ENCODE measurements at places on chromosomes 12 and 14.

DNA sequence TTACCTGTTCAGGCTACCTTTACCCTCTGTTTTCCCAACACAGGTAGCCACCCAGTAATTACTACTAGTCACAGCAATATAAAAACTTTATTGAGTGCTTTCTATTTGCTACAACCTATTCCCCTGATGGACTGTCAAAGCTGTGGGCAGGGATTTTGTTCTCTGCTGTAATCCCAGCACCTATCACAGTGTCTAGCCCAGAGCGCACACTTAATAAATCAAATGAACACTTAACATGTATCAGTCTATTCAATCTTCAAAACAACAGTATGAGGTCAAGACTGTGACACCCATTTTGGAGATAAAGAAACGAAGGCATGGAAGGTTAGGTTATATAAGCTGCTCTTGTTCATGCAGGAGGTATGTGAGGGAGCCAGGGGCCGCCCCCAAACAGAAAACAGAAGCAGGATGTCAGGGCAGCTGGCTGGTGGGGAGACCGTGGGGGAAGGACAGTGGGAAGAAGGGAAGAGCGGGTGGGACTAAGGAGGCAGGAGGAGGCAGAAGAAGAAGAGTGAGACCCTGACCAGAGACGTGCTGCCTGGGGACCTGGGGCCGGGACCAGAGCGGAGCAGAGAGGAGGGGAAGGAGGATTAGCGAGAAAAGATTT, 1.7 kb downstream of the TNFRSF1A start:
- no peak for DNase-seq

- no peak for DNase-seq
These were observed 202.2 kb downstream of the MON2 start for GRCh38 chr12:62668782-62669181.

DNA sequence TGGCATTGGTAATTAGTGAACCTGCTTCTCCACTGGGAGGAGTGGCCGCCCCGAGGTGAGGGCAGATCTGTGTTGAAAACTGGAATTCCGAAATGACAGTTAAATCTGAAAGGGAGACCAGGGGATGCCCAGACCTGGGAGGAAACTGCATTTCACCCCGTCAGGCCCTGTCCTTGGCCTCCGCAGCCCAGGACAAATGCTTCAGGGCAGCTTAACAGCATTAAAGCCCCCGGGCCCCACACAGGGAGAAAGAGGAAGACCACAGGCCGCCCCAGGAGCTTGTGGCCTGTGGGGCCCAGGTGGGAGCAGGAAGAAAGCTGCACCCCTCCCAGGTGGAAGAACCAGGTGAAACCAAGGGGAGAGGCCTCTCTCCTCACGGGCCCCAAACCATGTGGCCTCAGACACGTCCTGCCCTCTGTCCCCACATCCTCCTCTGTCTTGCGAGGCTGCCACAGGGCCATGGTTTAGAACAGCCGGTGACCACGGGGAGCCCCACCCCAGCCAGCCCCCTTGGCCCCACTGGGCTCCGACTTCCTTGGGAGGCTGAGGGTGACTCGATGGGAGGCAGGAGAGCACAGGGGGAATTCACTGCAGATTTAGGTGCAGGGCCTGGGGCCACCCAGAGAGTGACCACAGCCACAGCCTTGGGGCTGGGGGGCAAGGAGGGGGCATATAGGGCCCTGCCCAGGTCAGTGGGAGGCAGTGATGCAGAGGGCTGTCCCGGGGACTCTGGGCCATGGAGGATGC, 265.4 kb downstream of the ADGRD1 start:
- no peak for DNase-seq

GRCh38 chr12:54211920-54212319, 23.1 kb upstream of the SMUG1 start:
- no peak for DNase-seq

- no peak for DNase-seq
These were observed 665.2 kb upstream of the FLRT2 start for GRCh38 chr14:84864548-84865271.

GRCh38 chr12:90982170-90982569, 22.6 kb downstream of the EPYC start:
- no peak for DNase-seq

DNA sequence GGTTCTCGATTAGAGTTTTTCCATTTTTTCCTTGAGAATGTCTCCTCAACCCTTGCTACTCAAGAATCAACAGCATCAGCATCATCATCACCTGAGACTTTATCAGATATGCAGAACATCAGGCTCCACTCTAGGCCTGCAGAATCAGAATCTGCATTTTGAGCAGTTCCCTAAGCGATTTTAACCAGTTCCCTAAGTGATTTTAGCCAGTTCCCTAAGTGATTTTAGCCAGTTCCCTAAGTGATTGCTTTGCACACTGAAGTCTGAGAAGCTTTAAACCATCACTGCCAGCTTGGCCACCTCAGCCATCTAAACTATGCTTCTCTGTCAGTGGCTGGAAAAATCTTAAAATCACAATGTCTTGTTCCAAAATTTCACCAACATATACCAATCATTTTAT, 29.4 kb upstream of the SLC38A1 start:
- DNase-seq, result no peak

DNA sequence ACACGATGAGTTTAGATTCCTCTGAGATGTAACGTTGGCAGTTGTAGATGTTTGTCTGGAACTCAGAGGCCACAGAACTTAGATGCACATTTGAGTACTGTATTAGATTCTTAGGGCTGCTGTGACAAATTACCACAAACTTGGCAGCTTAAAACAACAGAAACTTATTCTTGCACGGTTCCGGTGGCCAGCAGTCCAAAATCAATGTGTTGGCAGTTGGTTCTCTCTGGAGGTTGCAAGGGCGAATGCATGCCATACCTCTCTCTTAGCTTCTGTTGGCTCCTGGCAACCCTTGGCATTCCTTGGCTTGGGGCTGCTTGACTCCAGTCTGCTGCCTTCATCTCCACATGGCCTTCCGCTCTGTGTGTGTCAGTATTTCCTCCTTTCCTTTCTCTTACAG, 118.9 kb downstream of the C12orf75 start:
- DNase-seq, result no peak

DNA sequence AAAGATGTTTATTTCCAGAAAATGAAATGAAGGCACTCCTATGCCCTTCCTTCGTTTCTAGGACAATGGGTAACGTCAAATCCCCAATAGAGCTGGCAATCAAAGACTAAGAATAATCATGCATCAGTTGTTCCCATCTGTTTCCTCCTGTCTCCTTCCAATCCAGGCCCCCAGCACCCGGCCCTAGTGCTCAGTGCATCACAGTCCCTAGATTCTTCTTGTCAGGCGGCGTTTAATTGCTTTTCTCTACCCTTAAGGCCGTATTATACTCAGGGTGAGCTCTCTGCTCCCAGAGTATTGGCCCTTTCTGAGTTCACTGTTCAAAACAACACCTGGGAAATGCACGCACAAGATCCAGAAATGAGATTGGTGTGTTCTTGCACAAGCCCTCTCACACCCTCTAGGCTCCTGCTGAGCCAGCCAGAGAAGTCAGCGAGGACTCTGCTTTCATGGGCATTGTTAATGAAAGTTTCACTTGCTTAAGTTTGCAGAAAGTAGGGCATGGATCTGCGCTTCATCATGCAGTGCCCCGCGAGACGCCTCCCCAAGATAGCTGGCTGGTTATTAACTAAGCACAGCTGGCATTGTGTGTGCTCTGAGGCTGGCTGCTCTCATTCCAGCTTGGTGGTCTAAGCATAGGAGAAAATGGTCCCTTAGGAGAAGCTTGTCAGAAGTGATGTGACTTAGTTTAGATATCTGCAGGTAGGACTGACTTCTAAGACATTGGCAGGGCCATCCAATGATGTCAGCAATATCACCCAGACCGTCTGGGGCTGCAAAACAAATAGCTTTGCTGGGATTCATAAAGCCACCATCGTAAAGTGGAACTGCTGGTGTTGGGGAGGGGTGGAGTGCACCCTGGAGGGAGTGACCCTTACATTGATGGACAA, 28.7 kb downstream of the CRACR2A start:
- peak; percentile 63 for DNase-seq

DNA sequence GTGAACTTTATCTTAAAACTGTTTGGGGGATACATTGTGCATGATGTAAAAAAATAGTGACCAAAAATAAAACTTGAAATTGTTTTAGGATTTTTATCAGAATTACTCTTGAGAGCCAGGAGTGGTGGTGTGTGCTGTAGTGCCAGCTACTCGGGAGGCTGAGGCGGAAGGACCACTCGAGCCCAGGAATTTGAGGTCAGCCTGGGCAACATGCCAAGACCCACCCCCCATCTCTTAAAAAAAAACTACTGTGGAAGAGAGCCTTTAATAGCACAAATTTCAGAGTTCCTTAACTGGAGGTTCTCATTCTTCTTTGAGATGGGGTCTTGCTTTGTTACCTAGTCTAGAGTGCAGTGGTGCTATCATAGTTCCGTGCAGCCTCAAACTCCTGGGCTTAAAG, 21.5 kb downstream of the CPSF2 start:
- no peak for DNase-seq

GRCh38 chr12:78697817-78698415, 166.7 kb upstream of the SYT1 start:
- no peak for DNase-seq

DNA sequence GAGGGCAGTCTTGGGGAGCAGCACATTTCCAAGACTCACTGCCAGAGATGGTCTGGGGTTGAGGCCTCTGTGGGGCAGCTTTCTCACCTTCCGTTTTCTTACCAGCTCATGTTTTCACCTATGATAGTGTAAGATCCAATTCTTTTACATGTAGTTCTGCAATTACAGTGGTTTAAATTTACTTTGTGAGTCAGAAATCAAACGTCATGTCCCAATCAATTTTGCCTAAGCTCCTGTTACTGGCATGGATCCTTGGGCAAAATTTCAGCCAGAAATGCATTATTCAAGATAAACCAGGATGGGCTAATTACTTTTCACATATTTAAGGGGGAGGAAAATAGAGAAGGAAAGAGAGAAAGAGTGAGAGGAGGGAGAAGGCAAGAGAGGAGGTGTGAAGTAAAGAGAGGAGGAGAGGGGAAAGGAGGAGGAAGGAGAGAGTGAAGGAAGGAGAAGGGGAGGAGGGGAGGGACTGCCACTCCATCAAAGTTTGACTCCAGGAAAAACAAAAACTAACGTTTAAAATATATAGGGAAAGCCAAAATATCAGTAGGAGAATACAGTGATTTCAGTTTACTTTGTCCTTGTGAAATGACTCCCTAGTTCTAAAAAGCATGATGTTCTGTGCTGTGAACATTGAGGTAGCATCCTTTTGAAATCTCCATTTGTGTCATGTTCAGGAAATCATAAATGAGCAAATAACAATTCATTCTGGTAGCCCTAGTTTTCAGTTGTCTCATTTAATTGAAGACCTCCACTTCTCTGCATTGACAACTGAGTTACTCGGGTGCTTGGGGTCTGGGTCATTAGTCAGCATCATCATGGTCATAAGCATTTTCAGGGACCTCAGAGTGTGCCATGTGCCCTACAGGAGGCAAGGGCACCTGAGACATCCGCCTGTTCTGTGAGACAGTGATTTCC, 3.0 kb downstream of the BMAL2 start:
- DNase-seq, result no peak

DNA sequence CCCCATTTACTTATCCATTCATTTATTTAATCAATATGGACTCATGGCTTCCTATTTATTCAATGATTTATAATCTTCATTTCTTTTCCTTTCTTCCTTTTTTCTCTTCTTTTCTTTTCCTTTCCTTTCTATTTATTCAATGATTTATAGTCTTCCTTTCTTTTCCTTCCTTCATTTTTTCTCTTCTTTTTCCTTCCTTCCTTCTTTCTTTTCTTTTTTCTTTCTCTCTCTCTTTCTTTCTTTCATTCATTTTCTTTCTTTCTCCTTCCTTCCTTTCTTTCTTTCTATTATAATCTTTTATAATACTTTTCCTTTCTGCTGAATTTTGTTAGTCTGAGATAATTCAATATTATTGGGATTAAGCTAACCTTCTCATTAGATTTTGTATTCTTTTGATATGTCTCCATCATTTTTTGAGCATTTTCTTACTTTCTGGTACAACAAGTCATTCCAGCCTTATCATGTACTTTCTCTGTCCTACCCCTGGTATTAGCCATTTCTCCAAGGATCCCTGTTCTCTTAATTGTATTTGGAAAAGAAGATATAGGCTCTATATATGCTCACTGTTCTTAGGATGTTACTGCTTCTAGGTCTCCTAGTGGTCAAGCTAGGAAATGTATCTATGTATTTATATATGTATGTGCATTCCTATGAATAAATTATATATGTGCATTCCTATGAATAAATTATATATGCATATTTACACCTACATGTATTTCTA, 12.1 kb downstream of the LACRT start:
- DNase-seq, result no peak

DNA sequence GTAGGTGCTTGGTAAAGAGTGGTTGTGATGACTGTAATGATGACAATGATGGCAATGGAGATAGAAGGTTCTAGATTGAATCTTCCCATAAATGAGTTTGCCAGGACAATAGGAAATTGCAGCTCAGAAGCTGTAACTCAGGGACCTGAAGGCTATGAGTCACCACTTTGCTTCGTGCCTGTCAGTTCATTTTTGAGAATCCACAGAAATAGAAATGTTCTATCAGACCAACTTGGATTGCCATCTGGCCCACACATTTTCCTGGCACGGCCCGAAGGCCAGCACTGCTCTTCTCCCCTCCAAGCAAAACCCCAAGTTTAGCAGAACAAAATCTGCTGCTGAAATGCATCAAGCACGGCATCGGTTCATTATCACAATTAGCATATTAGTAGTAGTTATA, 1127.0 kb downstream of the BCL11B start:
- DNase-seq, result no peak

DNA sequence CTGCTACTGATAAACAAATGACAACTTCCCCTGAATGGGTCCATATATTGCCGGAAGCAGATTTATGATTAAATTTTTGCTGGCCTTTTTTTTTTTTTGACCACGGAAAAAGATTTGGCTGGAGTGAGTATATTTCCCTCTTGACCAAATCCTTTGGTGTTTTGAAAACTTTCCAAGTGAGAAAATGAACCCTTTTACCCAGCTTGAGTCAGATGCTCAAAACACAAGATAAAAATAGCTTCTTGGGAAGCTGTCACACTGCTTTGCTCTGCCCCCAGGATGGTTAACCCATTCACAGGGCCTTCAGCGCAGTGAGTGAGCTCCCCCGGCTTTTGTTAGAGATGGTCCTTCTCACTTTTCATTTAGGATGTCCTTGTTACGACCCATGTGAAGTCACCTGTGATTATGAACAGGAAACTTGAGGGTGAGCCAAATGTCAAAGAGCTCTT, 224.3 kb downstream of the PELI2 start:
- DNase-seq, result peak; percentile 37

GRCh38 chr14:61262082-61262481, 19.1 kb downstream of the TMEM30B start:
- no peak for DNase-seq

GRCh38 chr12:100229036-100229635, 28.5 kb downstream of the ACTR6 start:
- DNase-seq, result no peak

- DNase-seq, result no peak
These were observed 196.8 kb downstream of the RAD51B start for GRCh38 chr14:68016255-68016914.
